ENCODE measurements at places on chromosomes 16 and 17.

DNA sequence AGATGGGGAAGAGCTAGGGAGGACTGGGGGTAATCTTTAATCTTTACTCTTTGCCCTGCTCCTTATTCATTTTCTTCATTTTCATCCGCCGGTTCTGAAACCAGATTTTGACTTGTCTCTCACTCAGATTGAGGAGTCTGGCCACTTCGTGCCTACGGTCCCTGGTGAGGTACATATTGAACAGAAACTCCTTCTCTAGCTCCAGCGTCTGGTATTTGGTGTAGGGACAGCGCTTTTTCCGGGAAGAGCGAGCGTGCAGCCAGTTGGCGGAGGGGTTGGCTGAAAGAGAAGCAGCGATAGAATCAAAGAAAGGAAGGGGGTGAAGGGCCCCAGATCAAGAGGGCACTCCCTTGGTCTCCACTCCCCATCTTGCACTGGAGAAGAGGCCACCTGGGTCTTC is 3.3 kb downstream of the HOXB9 start:
- DNase-seq = no peak

DNA sequence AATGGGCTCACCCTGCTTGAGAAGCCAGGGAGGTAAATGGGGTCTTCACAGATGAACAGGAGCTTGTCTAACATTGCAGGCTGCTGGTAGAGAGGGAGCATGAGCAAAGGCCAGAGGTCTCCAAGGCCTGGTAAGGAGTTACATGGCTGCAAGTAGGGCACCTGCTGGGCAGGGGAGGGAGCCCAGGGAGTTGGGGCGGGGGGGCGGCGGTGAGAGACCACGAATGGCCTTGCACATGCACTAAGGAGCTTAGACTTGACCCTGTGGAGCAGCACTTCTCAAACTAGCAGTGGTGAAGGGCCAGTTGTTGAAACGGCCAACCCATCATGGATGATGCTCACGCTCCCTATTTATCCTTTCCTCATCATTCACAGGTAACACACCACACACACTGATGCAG is 38.4 kb downstream of the ERN1 start:
- no peak for DNase-seq

- no peak for DNase-seq
These were observed 874 bp downstream of the WWP2 start for GRCh38 chr16:69762814-69763598.

DNA sequence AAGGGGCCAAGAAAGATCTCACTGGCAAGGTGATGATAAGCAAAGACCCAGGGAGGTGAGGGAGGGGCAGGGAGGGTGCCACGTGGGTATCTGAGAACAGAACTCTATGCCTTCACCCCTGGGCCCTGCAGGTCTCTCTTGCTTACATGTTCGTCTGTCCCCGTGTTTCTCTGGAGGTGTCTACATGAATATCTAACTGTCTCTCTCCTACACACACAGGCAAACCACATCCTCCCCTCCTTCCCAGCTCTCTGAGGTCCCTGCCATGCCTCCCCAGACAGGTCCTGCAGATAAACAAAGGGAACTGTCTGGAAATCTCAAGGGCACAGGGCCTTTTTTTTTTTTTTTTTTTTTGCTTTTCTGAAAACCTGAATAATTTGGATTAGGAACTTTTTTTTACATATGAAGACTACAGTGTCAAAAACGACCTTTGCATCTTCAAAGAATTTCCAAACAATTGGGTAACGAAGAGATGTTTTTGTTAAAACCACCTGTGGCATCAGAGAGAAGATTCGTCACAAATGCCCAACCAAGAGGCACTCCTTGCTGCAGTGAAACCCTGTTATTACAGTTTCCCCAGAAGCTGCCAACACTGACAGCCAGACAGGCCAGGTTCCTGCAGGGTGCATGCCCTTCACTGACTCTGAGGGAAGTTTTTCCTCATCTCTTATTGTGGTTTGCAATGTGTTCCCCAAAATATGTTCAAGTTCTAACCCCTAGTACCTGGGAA is 17.8 kb downstream of the PLLP start:
- DNase-seq = no peak

DNA sequence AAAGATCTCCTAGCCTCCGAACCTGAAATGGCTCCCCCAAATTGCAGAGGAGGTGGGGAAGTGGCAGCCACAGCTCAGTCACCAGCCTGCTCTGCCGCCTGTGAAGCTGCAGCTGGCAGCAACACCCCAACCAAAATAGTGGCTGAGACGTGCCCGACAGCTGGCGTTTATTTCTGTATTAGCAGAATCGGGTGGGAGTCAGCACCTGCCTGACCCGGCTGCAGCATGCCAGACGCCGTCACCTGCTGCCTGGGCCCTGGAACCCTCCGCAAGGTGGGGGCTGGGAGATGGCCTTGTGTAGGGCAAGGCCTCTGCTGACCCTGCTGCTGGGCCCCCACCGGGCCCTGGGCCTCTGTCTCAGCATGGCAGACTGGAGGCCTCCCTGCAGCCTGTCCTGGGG is 17.5 kb upstream of the PABPN1L start:
- no peak for DNase-seq

DNA sequence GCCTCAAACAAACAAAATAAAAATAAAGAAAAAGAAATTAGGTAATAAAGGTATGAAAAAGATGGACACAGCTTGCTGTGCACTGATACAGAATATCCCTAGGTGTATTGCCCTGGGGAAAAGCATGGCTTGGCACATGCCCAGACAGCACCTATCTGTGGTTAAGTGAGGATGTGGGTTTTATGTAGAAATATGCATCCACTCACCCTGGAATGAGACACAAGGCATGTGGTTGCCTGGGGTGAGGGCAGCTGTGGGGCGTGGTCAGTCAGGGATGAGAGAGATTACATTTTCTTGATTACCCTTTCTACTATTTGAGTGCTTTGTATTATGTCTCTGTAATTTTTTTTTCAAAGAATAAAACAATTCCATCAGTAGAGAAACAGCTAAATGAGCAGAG is 6.9 kb downstream of the PLLP start:
- DNase-seq = no peak

DNA sequence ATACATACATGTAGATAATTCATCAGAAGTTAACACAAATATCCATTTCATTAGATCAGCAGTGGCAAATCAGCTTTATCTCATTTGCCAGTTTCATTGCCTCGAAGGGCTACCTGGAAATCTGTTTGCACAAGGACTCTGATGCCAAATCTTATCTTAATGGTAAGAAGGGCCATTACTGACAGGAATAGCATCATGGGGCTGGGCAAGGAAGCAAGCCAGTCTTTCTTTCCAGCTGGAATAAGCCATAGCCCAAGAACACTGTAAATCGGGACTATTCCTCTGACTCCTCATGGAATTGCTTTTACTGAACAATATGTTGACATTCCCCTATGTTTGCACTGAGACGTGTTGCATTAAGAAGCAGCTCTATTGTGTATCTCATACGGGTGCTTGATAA is 101.4 kb upstream of the CLEC3A start:
- DNase-seq = no peak

GRCh38 chr16:85412911-85413520 is 200.1 kb upstream of the GSE1 start:
- DNase-seq = no peak

- no peak for DNase-seq
These were observed 312.2 kb downstream of the TMEM114 start for GRCh38 chr16:8278031-8278580.

GRCh38 chr17:67717192-67717623 is 528 bp upstream of the NOL11 start:
- no peak for DNase-seq

DNA sequence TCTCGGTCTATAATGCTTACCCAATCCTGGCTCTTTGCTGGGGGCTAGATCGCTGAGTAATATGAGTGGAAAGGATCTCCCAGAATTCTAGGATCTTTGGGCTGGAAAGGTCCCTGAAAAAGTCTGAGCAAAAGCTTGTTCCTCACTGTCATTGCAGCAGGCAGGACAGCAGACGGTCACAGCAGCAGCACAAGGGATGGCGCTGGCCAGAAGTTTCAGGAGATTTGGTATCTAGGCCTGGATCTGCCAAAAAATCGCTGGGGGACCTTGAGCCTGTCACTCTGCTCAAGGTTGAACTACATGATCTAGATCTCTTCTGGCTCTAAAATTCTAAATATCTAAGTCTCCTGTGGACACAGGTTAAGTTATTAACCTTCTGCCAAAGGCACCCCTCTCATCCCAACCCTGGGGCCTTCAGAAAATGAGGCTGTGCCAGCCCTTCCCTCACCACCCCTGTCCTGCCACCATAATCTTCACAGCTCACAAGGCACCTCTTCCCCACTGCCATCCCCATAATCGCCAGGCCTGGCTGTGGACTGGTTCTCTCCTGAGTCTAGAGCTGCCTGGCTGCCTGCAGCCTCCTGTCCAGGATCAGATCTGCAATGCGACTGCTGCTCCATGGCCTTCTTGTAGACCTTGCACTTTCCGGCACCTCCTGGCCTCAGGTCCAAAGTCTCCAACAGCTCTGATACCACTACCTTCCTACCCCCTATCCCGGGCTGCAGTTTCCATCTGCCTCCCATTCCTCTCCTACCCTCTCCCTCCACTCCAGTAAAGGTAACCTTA is 10.2 kb downstream of the MYO18A start:
- no peak for DNase-seq
